Stimulated activated CD4-positive, alpha-beta T cell treated with anti-CD3 and anti-CD28 coated beads, Interleukin-12 subunit alpha, Interleukin-12 subunit beta, amount 100 ng/mL, for 4 hours (primary cell): ENCODE measurements at places on chromosomes 12 and 14.

GRCh38 chr14:98374136-98374535 is 897.9 kb downstream of the BCL11B start:
- DNase-seq, result no peak

GRCh38 chr12:526089-526488 is 66.3 kb downstream of the B4GALNT3 start:
- no peak for DNase-seq

GRCh38 chr14:68661226-68662225 is 131.3 kb downstream of the ZFP36L1 start:
- DNase-seq, result no peak

DNA sequence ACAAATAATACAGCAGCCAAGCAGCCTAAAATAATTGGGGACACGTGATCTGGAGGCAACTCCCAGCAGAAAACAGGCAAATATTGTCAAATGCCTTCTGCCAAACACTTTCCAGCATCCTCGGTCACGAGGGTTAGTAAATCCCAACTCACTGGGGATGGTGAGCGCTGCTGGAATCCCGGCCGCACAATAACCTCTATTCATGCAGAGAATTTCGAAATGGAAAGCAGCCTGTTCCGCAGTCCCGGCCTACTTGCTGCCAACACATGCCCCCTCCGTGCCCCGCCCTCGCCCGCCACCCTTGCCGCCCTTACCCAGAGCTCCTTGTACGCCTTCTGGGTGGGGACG is 62.2 kb downstream of the RFX4 start:
- no peak for DNase-seq

DNA sequence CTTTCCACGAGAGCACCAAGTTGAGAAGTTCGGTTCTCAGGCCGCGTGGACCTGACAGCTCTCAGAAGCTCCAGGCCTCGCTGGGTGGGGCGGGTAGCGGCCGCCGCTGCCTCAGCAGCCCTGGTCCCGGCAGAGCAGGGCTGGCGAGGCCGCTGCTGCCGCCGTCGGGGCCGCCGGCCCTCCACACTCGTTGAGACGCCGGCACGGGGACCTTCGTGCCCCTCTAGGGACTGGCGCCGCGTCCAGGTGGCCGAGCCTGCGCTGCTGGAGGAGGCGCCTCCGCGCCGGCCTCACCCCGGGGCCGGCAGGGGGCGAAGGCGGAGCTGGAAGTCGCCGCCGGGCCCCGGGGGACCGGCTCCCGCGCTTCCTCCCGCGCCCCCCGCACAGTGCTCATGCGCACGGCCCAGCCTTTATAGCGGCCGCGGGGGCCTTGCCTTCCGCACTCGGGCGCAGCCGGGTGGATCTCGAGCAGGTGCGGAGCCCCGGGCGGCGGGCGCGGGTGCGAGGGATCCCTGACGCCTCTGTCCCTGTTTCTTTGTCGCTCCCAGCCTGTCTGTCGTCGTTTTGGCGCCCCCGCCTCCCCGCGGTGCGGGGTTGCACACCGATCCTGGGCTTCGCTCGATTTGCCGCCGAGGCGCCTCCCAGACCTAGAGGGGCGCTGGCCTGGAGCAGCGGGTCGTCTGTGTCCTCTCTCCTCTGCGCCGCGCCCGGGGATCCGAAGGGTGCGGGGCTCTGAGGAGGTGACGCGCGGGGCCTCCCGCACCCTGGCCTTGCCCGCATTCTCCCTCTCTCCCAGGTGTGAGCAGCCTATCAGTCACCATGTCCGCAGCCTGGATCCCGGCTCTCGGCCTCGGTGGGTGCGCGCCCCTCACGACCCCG is at the start of gene COCH:
COCH (plus strand) TSS at position 440 of the 879 bp plus-strand sequence; CDS start at position 820, 380 bp downstream.
- DNase-seq, result peak; percentile 38

- no peak for DNase-seq
Observed at GRCh38 chr12:2013527-2014223, 9.4 kb upstream of the DCP1B start.

DNA sequence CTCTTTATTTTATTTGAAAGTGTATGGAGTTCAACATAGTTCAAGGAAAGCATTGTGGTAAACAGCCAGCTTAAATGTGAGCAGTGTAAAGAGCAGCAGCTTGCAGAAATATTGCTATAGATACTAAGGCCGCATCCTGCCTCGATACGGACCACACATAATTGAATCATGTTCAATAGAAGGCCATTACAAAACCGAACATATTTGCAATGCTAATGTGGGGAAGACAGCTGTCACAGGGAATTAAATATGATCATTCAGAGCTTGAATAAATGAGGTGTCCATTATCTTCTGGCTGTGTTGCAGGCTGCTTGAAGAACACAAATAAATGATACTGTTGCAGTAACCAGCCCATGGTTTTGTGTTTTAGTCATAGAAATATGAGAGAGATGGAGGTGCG is 173.2 kb downstream of the BRMS1L start:
- no peak for DNase-seq

- no peak for DNase-seq
Observed at GRCh38 chr12:34287986-34288962, 266.0 kb downstream of the ALG10 start.

DNA sequence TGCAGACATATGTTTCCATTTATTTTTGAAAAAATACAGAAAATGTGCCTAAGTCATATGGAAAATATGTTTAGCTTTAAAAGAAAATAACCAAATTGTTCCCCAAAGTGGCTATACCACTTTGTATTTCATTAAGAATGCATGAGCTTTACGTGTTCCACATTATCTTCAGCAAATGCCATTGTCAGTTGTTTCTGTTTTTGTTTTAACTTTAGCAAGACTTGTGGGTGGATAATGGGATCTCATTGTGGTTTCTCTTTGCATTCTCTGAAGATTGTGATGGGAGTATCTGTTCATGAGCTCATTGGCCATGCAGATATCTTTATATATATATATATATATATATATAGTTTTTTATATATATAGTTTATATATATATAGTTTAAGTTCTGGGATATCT is 181.5 kb downstream of the CCER1 start:
- no peak for DNase-seq

DNA sequence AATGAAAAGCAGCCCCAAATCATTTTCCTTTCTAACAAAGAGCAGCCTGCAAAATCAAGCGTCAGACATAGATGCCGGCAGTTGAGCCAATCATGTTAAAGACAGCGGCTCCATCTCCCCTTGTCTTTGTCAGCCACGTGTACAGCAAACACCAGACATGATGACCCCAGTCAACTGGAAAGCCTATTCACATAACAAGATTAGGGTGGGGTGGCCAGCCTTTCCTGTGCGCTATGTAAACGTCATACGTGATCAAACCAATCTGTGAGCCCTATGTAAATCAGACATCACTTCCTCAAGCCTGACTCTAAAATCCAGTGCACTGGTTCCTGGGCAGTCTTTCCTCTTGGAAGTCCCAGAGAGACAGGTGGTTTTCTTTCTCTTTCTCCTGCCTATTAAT is 9.9 kb upstream of the FICD start:
- no peak for DNase-seq

GRCh38 chr14:99079061-99079727 is 192.8 kb downstream of the BCL11B start:
- DNase-seq, result no peak

- no peak for DNase-seq
Observed at GRCh38 chr12:10590966-10591365, 22.4 kb downstream of the MAGOHB start.

DNA sequence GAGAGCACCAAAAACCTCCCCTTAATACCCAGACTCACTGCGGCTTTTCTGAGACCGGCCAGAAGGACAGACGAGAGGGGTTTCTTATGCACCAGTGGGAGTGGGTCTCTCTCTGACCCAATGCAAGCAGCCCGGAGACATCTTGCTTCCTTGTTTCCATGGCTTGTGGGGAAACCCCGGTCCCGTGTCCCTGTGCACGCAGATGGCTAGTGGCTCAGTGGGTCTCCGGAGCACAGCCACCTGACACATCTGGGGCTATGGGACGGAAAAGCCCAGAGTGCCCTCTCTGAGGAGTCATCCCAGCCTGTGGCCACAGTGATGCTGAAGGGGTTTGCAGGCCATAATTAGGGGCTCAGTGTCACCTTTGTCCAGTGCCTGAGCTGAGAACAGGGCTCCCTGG is 197.6 kb downstream of the PHETA1 start:
- no peak for DNase-seq

- no peak for DNase-seq
Observed at GRCh38 chr12:63944586-63945228, 100.2 kb downstream of the SRGAP1 start.

DNA sequence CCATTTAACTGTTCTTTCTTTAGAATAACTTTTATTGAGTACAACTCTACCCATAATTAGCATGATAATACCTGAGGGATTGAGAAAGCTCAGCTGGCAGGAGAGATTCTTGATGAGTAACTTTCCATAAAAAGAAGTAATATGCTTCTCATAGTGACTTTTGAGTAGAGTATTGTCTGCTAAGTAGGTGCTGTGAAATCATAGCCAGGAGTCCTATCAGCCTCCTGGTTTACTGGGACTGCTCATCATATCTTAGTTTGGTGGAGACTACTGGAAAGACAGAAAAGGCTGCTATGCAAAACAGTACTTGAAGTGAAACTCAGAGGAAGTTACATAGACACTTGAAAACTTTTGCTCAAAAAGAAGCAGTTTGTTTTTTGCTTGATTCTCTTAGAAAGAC is 113.3 kb upstream of the ATP2B1 start:
- no peak for DNase-seq

- DNase-seq, result no peak
Observed at GRCh38 chr14:73997944-73998447, 21.1 kb downstream of the ENTPD5 start.

DNA sequence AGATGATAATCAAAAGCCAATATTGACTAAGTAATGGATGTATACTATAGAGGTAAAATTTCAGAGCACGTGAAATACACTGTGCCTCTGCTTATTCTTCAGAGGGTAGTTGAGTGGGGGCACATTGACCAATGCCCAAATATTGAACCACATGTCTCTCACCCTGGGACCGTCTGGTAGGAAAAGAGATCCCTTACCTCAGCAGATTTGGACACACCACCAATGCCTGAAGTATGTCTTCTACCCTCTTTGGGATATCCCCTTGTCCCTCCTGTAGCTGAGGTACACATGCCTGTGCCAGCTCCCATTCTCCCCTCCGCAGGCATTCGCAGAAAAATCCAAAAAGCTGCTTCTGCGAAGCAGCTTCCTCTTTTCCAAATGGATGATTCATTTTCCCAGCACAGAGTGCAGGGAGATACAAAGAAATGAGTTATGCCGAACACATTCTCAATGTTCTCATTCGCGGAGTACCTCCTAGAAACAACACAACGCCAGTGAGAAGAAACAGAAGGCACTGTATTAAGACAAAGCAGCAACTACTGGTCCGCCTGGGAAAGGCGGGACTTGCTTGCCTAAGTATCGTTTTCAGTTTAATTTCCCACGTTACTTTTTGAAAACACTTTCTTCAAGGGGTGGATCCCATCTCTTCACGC is 691 bp downstream of the ZFYVE26 start:
- DNase-seq, result no peak

DNA sequence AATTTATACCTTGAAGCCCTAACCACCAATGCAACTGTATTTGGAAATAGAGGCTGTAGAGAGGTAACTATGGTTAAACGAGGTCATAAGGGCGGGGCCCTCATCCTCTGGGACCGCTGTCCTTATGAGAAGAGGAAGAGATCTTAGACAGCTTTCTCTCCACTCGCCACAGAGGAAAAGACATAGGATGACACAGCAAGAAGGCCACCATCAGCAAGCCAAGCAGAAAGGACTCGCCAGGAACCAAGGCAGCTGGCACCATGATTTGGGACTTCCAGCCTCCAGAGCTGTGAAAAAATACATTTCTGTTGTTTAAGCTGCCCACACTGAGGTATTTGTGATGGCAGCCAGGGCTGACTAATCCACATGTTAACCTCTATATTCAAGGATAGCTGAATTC is 30.4 kb upstream of the BCAT1 start:
- DNase-seq, result no peak

- no peak for DNase-seq
Observed at GRCh38 chr14:29264865-29265264, 498.3 kb downstream of the FOXG1 start.

DNA sequence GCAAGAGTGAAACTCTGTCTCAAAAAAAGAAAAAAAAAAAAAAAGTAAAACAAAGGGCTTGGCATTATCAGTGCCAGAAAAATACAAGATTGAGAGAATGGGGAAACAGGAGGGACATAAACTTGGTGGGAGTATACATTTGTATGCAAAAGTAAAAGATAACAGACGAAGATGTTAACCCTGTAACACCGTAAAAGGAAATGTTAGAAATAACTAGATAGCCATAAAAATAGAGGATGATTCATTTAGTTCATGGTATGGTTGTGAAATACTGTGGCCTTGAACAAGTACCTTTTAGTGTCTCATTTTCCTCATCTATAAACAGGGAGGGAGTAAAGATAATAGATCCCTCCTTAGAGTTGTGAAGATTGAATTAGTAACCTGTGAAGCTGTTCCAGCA is 33.3 kb downstream of the ATP2A2 start:
- no peak for DNase-seq

DNA sequence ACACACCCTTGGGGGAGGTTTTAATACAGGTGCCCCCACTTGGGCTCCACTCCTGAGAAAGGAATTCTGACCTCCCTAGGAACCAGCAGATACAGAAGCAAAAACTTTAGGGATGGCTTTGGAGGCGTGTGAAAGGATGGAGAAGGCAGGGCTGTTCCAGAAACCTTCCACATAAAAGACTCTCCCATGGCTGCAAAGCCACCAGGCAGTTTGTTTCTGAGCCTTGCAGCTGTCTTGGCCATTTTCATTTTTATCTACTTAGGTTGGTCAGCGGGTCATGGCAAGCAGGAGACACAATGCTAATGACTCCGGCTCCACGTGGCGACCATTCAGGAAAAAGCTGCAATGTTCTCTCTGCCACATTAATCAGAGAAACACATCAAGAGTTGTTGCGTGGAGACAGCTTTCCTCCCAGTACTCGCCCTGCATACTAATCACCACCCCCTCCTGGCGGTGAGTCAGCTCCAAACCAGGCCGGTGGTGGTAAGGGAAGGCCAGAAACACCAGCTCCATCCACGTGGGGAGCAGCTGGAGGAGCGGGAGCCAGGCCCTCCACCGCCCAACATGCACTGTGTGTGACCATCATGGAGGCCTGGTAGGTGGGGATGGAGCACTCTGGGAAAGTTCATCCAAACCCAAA is 30.9 kb upstream of the IRF2BPL start:
- no peak for DNase-seq

- no peak for DNase-seq
Observed at GRCh38 chr12:57490126-57490525, 2.3 kb downstream of the MARS1 start.

DNA sequence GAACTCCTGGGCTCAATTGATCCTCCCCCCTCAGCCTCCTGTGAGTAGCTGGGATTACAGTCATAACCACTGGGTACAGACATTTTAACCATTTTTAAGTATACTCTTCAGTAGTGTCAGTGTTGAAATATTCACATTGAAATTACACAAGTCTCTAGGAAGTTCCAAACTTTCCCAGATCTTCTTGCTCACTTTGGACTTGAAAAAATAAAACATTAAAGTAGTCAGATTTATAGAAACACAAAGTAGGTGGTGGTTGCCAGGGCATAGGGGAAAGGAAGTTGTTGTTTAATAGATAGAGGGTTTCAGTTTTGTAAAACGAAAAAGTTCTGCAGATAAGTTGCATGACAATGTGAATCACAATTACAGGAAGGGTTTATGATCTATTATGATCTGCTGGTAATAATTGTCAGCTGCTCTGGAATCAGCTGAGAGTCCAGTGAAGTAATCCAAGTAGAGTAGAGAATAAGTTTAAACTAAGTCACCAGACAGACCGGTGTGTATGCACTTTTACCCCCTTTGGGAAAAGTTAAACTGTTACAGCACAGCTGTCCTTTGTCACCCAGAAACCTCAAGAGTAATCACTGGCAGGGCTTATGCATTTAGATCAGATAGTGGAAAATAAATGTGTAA is 27.4 kb downstream of the PCNX1 start:
- no peak for DNase-seq

GRCh38 chr12:75756111-75756510 is 244.7 kb upstream of the KRR1 start:
- no peak for DNase-seq
